Central memory CD8-positive, alpha-beta T cell (primary cell): ENCODE measurements at places on chromosomes 16 and 17.

DNA sequence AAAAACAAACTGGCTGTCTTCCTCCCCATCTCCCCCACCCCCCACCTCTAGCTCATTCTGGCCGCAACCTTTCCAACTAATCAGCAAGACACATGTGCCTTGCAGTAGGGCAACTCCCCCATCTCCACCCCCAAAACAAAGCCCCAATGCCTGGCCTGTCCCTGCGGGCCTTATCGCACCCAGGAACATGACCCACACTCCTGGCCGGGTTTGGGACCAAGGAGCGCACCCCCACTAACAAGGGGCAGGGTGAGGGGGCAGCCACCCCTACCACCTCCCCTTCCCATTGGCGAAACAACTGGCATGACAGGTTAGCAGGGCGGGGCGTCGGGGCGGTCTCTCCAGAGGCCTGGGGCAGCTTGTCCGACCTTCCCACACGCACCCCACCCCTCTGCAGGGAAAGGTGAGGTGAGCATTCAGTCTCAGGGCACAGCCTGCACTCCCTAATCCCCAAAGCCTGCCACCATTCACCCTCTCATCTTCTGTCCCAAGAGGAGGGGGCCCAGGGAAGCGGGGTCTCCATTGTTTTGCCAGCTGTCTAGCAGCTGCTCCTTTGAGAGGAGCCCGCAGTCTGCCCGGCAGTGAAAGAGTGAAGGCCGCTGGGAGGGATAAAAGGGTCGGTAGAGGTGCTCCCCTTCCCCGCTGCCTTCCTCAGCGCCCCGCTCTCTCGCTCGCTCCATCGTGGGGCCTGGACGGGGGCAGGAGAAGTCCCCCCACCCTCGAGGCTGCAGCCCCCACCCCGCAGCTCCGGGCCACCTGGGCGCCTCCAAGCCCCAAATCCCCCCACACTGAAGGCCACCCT is 765 bp downstream of the MYO18A start:
- DNase-seq: no peak

- DNase-seq: no peak
These were observed 363.9 kb upstream of the CDH5 start for GRCh38 chr16:66002601-66003000.

DNA sequence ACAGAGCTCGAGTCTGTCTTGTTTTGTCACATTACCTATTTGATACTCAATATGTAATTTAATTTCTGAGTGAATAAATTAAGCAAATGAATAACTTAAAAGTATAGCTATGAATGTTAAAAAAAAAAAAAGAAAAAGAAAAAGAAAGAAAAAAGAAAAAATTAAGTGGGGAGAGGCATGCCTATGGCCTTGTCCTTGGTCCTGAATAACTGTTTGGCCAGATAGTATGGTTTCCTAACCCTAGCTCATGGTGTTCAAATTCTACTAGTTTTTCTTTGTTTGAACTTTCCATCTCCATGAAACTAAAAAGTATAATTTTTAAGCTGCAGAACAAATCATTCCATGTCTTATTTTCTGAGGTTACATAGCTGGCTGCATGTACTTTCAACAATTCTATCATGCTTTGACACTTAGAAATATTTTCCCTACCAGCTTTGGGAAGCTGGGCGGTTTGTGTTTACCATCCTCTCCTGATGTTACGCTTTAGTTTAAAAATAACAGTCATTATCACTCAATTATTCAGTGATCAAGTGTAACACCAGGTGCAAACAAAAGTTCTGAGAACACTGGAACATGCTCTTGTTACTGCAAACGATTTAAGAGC is 31.8 kb downstream of the TOX3 start:
- DNase-seq: no peak

GRCh38 chr16:72430121-72430520 is 258.2 kb upstream of the PMFBP1 start:
- no peak for DNase-seq

GRCh38 chr16:89150090-89150835 is 21.3 kb upstream of the CDH15 start:
- no peak for DNase-seq

DNA sequence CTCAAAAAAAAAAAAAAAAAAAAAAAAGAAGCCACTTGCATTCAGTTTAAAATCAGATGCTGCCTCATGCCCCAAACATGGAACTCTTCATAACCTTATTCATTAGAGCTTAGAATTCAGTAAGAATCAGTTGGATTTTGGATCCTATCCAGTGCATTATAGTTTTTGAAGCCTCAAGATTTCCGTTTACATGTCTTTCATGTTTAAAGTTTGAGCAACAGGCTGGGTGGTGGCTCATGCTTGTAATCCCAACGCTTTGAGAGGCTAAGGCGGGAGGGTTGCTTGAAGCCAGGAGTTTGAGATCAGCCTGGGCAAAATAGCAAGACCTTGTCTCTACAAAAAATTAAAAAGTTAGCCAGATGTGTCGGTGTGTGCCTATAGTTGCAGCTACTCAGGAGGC is 55.0 kb downstream of the SNTB2 start:
- DNase-seq: no peak

DNA sequence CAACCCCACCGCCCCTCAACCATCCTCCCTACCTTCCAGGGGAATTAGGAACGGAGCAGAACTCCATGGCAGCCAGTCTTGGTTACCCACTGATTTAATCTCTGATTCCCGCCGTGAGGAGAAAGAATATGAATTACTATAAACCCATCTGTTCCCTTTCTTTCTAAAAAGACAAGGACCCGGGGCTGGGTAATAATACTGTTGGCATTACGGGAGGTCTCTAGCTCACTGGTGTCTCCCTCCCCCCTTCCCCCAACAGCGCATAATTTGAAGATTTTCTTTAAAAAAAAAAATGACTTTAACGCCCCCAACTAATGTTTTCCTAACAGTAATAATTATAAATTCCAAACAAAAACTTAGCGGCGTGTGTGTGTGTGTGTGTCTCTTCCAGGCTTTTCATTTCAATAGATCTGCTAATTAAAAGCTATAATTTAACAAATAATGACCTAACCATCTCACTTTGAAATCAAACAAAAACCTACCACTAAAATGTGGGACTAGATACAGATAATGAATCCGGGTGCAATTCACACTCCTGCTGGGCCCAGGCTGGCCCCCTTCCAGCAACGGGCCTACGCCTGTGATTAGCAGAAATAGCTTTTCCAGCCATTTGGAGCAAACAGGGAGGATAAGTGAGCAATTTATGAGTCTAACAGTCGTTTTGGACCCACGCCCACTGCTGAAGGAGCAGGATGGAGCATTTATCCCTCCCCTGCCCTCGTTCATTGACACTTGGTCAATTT is 18.2 kb upstream of the BHLHA9 start:
- DNase-seq: no peak

DNA sequence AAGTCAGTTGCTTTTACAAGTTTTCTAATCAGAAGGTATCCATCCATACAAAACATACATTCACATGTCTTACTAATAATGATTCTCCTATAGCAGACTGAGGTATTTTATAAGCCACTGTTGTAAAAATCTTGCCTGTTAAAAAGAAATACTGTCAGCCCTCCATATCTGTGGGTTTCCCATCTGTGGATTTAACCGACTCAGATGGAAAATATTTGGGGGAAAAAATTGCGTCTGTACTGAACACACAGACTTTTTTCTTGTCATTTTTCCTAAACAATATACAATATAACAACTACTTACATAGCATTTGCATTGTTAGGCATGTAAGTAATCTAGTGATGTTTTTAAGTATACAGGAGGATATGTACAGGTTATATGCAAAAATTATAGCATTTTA is 90.4 kb downstream of the PARN start:
- no peak for DNase-seq

GRCh38 chr17:83041305-83041704 is 38.1 kb upstream of the METRNL start:
- no peak for DNase-seq

DNA sequence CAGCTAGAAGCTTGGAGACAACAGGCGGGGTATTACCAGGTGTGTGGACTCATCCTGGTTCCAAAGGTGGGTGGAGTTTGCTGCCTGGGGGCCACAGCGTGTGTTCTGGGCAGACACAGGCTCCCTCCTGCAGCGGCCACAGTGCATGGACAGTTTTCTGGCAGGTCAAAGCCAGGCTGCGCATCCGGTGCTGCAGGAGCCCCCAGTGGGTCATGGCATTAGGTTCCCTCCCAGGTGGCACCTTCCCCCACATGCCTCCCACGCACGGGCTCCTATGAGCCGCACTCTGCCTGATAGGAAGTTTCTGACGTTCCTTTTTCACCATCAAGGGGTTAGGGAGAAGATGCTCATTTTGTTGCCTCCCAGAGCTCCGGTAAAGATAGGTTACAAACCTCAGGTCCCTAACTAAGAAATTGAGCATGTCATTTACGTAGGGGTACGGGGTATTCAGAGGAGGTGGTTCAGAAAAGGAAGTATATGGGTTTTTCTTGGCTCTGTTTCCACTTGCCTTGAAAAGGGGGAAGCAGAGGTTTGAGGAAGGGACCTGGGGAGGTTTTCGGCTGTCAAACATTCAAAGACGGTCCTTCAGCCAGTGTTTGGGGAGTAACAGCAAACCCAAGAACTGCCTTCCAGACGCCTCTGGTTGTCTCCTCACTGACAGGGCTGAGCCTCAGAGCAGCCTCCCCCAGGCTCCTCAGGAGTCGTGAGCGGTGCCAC is 32.7 kb upstream of the NAT9 start:
- DNase-seq: no peak

- no peak for DNase-seq
These were observed 85.4 kb downstream of the IRX3 start for GRCh38 chr16:54201200-54201599.

GRCh38 chr16:31253642-31254045 is 6.1 kb upstream of the ITGAM start:
- no peak for DNase-seq

- no peak for DNase-seq
These were observed 2.1 kb downstream of the MC1R start for GRCh38 chr16:89920723-89921122.

DNA sequence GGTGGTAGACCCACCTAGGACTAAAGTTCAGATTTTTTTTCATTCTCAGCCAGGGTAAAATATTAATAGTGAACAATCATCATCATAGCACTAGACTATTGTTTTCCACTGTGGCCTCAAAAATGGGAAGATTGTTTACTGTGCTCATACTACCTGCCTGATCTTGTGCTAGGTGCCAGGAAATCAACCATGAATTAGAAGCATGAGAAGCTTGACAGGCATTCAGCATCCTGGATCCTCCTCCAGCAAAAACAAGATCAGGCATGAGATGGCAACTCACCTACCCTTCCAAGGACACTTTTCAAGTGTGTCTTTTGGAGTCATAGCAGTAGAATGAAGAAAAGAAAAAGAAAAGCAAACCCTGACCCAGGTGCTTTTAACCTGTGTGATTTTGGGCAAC is 174.2 kb downstream of the CYLD start:
- DNase-seq: no peak

- DNase-seq: no peak
These were observed 14.7 kb upstream of the CMTR2 start for GRCh38 chr16:71303938-71304337.

DNA sequence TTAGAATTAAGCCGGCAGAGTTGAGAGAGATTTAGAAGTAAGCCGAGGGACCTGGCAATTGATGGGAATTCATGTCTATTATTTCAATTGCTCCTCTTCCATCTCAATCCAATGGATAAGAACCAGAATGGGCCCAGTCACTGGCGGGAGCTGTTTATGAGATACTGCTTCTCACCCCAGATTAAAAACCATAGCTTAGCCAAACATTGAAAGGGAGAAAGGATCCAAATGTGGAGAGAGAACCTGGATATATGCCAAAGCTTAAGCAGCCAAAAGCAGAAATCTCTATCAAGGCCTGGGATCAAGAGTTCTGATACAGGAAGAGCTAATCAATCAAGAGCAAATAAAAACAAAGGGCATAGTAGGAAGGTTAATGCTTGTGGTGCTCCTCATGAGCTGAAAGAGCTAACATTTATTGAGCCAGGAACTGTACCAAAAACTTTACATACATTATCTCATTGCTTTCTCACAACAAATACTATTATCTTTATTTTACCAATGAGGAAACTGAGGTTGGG is 2.8 kb downstream of the SLFN12L start:
- no peak for DNase-seq

GRCh38 chr17:55265311-55266021 is 706 bp downstream of the HLF start:
- DNase-seq: no peak

GRCh38 chr17:66494023-66494803 is 191.8 kb downstream of the PRKCA start:
- DNase-seq: no peak

DNA sequence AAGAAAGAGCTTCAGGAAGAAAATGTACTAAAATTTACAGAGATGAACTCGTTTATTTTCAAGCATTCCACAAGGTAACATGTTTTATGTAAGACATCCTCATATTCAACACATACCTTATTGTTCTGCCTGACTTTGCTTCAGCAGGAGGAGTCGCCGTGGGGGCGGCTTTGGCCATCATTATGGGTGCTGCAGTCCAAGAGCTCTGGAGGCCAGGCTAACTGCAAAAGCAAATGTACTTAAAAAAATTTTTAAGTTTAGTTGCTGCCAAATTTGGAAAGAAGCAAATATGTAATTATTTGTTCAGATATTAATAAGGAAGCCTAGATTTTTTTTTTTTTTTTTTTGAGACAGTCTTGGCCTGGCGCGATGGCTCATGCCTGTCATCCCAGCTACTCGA is 4.1 kb upstream of the SPG7 start:
- DNase-seq: no peak

DNA sequence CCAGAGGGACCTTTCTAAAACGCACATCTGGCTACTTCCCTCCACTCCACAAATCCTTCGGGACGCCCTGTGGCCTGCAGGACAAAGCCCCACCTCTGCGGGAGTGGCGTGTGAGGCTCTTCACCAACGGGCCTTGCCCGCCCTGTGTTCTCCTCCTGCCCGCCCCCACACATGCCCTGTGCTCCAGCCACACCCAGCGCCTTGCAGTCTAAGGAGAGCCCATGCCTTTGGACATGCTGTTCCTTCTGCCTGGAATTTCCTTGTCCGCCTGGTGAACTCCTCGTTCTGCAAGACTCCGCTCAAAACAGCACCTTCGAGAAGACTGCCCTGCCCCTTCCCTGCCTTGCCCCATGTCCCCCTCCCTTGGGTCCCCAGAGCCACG is 7.4 kb downstream of the ELOB start:
- no peak for DNase-seq

DNA sequence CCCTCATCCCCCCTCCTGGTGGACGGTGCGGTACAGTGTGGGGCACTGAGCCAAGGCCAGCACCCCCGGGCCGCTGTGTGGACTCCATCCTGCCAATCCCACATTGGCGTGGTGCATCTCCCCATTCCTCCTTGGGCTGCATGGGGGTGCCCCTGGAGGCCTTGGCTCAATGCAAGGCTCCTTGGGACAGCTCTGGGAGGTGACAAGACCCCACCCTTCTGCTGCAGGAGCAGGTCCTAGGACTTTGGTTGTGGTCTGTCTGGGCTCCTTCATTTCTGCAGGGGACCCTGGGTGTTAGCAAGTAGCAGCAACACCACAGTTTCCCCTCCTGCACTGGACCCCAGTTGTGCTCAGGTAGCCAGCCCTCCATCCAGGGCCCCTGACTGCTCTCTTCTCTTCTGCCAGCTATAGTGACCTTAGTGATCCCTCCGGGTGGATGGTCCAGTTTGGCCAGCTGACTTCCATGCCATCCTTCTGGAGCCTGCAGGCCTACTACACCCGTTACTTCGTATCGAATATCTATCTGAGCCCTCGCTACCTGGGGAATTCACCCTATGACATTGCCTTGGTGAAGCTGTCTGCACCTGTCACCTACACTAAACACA is 1.3 kb downstream of the PRSS21 start:
- no peak for DNase-seq

GRCh38 chr17:28324781-28325180 is 5.8 kb downstream of the TMEM97 start:
- DNase-seq: no peak
